ENCODE measurements at places on chromosomes 3 and 15. TPM values are rescaled to one million over a fixed set of nuclear protein-coding genes. Genes with fewer than 3 reads are reported as not detected.

Gene GOLGA8Q
- not detected for total RNA-seq

- peaks cover 13% of the 10 kb centered on the region for H3K36me3 ChIP-seq
- no peaks in the 10 kb centered on the region for H3K4me1 ChIP-seq
- H3K27me3 ChIP-seq, result no peaks in the 10 kb centered on the region
- no peak overlapping the region for H3K4me3 ChIP-seq
These were observed 107.7 kb downstream of the VPS8 start for GRCh38 chr3:184919651-184920050.

- no peaks in the 10 kb centered on the region for H3K36me3 ChIP-seq
- DNase-seq, result no peak
- no peaks in the 10 kb centered on the region for H3K4me1 ChIP-seq
- H3K27me3 ChIP-seq, result no peaks in the 10 kb centered on the region
These were observed 394.1 kb downstream of the ZBBX start for GRCh38 chr3:166986000-166986399.

Gene NRROS
- total RNA-seq, result 17.0 TPM

Gene CHCHD4
- 21.7 TPM for total RNA-seq

DNA sequence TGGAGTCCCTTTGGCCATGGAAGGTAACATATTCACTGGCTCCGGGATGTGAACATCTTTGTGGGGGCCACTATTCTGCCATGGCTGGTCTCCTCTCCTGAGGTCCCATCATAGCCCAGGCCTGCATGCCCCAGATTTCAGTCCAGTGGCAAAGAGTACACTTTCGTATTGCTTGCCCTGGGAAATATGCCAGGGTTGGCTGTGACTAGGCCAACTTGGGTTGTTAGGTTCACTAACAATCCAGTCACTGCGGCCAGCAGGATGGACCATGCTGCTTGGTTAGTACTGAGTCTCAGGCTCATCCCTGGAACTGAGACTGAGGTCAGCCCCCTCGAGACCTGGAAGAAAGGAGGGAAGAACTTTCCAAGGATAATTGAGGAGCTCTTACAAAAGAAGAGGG is 9.8 kb upstream of the EEFSEC start:
- no peak overlapping the region for H3K27ac ChIP-seq
- H3K27me3 ChIP-seq, result no peaks in the 10 kb centered on the region
- no peak overlapping the region for H3K4me3 ChIP-seq
- no peak for DNase-seq

Gene SLC9C1
- not detected for total RNA-seq

Gene EHHADH
- total RNA-seq, result 1.7 TPM

Gene TMEM115
- total RNA-seq, result 33.2 TPM

DNA sequence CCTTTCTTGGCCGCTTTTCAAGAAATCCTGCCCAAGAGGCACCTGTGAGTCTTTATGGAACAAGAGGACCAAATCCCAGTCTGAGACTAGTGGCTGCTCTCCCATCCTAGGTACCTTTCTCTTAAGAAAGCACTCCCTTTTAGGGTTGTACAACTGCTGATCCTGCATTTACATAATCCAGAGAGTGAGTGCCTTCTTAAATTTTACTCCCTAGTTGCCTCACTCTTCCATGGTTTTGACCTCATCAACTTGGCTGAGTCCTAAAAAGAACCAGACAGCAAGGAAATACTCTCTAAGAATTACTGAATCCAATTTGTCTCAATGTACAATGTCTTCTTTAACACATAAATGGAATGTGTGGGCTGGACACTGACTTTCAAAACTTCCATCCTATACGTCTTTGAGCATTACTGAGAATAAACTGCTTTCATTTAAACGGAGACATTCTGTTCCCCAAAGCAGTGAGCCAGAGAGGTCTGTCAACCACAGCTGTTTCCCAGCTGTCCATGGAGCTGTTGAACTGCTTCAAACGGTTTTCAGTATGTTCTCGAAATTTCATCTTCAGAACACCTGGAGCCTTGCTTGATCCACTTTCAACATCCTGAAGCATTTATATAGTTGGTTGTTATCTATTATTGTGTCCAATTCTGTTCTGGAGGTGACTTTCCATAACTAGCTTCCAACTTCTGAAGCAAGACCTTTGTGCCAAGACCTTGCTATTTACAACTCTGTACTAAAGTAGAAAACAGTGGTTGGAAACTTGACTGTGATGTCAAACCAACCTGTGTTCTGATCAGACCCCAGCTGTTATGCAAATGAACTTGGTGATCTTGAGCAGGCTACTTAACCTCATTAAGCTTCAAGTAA is 179.1 kb downstream of the SLC9A9 start:
- no peaks in the 10 kb centered on the region for H3K4me1 ChIP-seq
- H3K36me3 ChIP-seq, result no peaks in the 10 kb centered on the region
- H3K27ac ChIP-seq, result no peak overlapping the region
- H3K27me3 ChIP-seq, result no peaks in the 10 kb centered on the region

DNA sequence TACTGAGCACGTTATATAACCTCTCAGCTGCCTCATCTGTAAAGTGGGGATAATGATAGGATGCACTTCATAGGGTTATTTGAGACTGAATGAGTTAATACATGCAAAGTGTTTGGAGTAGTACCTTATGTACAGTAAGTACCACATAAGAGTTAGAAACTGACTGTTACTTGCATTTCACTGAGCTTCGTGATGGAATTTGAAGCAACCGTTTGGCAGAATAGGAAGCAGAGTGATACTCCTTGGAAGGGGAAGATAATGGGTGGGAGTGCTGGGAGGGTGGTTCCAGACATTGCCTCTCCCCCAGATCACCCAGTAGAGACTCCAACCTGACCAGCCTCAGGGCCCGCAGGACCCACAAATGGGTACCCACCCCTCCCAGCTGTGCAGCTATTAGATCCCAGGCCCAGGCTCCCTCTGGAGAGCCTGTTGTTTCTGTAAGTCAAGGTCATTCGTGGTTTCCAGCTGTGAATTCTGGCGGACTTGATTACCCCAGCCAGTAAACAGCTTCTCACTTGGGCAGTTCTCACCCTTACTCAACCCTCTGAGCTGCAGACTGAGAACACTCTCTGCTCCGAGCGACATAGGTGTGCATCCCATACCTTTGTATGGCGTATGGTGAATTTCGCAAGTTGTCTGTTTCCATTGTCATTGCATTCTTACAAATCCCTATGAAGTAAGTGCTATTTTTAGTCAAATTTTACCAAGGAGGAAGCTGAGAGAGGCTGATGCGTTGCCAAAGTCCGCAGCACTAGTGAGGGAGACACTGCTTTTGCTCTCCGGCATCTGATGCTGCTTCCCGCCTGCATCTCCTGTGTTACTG is 11.1 kb downstream of the ALPK3 start:
- DNase-seq, result no peak
- H3K4me3 ChIP-seq, result no peak overlapping the region
- H3K4me1 ChIP-seq, result no peaks in the 10 kb centered on the region
- no peak overlapping the region for H3K27ac ChIP-seq
- no peaks in the 10 kb centered on the region for H3K27me3 ChIP-seq
- no peaks in the 10 kb centered on the region for H3K36me3 ChIP-seq

GRCh38 chr3:170734043-170734734 is 135.8 kb downstream of the RPL22L1 start:
- no peaks in the 10 kb centered on the region for H3K4me1 ChIP-seq
- H3K4me3 ChIP-seq, result no peak overlapping the region
- no peaks in the 10 kb centered on the region for H3K27me3 ChIP-seq
- H3K27ac ChIP-seq, result no peak overlapping the region
- DNase-seq, result no peak

GRCh38 chr3:160486459-160486869 is 36.9 kb upstream of the TRIM59 start:
- DNase-seq, result no peak
- no peak overlapping the region for H3K27ac ChIP-seq
- no peaks in the 10 kb centered on the region for H3K4me1 ChIP-seq
- H3K36me3 ChIP-seq, result no peaks in the 10 kb centered on the region

GRCh38 chr3:179719048-179719734 is 66.4 kb downstream of the USP13 start:
- H3K4me3 ChIP-seq, result no peak overlapping the region
- no peak overlapping the region for H3K27ac ChIP-seq
- no peaks in the 10 kb centered on the region for H3K4me1 ChIP-seq
- no peak for DNase-seq
- H3K36me3 ChIP-seq, result no peaks in the 10 kb centered on the region

DNA sequence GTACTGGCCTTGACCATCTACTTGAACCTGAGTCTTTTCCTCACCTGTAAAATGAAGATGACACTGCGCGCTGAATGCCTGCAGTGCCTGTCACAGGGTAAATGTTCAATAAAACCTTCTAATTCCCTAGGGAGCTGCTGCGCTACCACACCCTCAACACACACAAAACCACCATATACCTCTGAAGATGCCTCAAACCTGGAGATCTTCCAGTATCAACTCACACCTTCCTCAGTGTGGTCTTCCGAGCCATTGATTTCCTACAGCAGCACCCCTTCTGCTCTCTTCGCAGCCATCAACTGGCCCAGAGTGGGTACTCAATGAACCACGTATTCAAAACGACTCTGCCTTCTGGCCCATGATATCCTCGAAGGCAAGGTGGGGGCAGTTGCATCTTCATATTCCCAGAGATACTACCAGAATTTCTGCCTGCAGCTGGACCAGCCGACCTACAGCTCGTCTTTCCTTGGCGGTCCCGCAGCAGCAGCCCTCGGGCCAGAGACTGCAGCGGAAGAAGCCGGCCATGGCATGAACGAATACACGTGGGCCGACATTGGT is 695 bp downstream of the RPL32 start:
- peaks cover 48% of the 10 kb centered on the region for H3K36me3 ChIP-seq
- H3K27me3 ChIP-seq, result no peaks in the 10 kb centered on the region
- H3K4me3 ChIP-seq, result peak overlapping the region; percentile 69
- no peak for DNase-seq
- peaks cover 43% of the 10 kb centered on the region for H3K4me1 ChIP-seq

Gene ZDHHC23
- 4.3 TPM for total RNA-seq

- H3K27me3 ChIP-seq, result no peaks in the 10 kb centered on the region
- no peak overlapping the region for H3K27ac ChIP-seq
- H3K4me1 ChIP-seq, result peaks cover 78% of the 10 kb centered on the region
- no peak for DNase-seq
These were observed 47.2 kb downstream of the CCDC12 start for GRCh38 chr3:46929324-46929723.

DNA sequence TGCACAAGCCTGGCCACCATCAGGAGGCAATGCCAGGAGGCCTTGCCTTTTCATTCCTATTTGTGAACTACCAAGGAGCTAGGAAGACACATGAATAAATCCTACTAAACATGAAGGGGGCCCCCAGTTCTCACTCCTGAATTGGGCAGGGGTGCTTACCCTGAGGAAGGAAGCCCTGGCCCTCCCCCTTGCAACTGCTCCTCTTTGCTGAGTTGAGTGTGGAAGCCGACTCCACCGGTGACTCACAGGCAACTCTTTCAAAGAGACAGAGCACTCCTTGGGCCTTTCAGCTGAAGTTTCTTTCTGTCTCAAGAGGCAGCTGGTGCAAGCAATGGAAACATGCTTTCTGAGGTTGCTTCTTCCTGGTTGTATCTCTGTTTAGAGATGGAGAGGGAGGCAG is 1.7 kb downstream of the GABRG3 start:
- no peaks in the 10 kb centered on the region for H3K36me3 ChIP-seq
- DNase-seq, result no peak

- no peak overlapping the region for H3K27ac ChIP-seq
- no peak overlapping the region for H3K4me3 ChIP-seq
- no peaks in the 10 kb centered on the region for H3K27me3 ChIP-seq
- H3K4me1 ChIP-seq, result peaks cover 31% of the 10 kb centered on the region
These were observed 4.7 kb downstream of the TMCC1 start for GRCh38 chr3:129888771-129889170.

Gene GRIP2
- total RNA-seq, result not detected
